ENCODE measurements at places on chromosomes 5 and 9.

GRCh38 chr9:123757547-123757946 lies 172.4 kb downstream of the DENND1A start:
- H3K4me3 ChIP-seq = no peak overlapping the region
- peaks cover 18% of the 10 kb centered on the region for H3K4me1 ChIP-seq
- no peaks in the 10 kb centered on the region for H3K36me3 ChIP-seq
- no peak overlapping the region for H3K27ac ChIP-seq

DNA sequence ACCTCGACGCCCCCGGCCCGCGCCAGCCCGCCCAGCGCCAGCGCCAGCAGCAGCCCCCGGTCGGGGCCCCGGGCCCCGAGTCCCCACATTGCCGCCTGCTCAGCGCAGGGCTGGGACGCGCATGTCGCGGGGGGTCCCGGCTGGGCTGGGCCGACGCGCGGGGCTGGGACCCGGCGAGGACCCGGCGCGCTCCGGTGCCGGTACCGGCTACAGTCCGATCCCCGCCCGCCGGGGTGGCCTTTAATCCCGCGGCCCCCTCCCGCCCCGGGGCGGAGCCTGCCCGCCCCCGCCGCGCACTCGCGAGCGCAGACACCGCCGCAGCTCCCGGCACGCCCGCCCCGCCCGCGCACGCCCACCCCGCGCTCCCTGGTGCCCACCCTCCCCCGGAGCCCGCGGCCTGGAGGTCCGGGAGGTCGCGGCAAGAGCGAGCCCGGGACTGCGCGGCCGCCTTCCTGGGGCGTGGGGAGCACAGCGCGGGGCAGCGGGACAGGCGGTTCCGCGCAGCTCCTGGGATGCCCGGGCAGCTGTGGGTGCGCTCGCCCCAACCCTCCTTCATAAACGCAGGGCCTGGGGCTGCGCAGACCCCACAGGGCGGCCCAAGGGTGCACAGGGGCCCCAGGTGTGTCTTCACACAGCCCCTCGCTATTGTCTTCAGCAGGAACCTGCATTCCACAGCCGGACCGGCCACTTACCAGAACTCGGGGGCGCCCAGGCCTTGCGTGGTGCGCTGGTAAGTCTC lies at the start of gene SLC9A3:
TSS of gene SLC9A3 (minus strand) at position 216 of the 739 bp plus-strand sequence.
- H3K4me3 ChIP-seq = no peak within 1 kb of the TSS
- no peak within 1 kb of the TSS for H3K27ac ChIP-seq
- no peaks in the 10 kb centered on the region for H3K4me1 ChIP-seq
- no peaks in the 10 kb centered on the region for H3K36me3 ChIP-seq
- DNase-seq = no peak

- DNase-seq = no peak
- no peak overlapping the region for H3K4me3 ChIP-seq
- no peak overlapping the region for H3K27ac ChIP-seq
- no peaks in the 10 kb centered on the region for H3K27me3 ChIP-seq
- H3K36me3 ChIP-seq = no peaks in the 10 kb centered on the region
- peaks cover 25% of the 10 kb centered on the region for H3K4me1 ChIP-seq
Measured at GRCh38 chr5:143207563-143208364, 195.7 kb downstream of the NR3C1 start.

GRCh38 chr9:30534896-30535295 lies 1849.5 kb upstream of the ACO1 start:
- no peak overlapping the region for H3K27ac ChIP-seq
- H3K27me3 ChIP-seq = no peaks in the 10 kb centered on the region
- H3K4me3 ChIP-seq = no peak overlapping the region
- H3K36me3 ChIP-seq = no peaks in the 10 kb centered on the region
- DNase-seq = no peak

DNA sequence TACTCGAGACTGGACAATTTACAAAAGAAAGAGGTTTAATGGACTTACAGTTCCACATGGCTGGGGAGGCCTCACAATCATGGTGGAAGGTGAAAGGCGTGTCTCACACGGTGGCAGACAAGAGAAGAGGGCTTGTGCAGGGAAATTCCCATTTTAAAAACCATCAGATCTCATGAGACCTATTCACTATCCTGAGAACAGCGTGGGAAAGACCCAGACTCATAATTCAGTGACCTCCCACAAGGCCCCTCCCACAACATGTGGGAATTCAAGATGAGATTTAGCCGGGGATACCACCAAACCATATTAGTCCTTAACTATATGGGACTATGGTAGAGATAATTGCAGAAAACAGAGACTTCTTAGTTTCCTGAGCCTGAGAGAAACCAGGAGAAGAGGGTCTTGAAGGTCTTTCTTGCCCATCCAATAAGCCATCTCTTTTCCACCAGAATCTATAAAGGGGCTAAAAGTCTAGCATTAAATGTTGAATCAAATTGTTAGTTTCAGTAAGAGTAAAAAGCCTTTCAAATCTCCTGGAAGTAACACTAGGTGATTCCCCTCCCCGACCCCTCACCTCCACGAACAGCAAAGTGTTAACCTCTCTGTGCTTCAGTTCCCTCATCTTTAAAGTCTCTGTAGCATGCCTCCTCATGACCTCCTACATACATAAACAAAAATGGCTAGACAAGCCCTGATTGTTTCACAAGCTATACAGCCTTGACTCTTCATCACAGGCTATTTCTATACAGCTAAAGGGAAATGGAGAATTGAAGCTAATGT lies 259.1 kb downstream of the TMEM167A start:
- no peak for DNase-seq
- H3K27me3 ChIP-seq = no peaks in the 10 kb centered on the region
- H3K36me3 ChIP-seq = no peaks in the 10 kb centered on the region
- H3K4me3 ChIP-seq = no peak overlapping the region
- H3K27ac ChIP-seq = no peak overlapping the region
- H3K4me1 ChIP-seq = no peaks in the 10 kb centered on the region
